ENCODE measurements at places on chromosomes 1 and 21.

- no peak for DNase-seq
Observed at GRCh38 chr1:237574536-237574935, 316.2 kb downstream of the ZP4 start.

DNA sequence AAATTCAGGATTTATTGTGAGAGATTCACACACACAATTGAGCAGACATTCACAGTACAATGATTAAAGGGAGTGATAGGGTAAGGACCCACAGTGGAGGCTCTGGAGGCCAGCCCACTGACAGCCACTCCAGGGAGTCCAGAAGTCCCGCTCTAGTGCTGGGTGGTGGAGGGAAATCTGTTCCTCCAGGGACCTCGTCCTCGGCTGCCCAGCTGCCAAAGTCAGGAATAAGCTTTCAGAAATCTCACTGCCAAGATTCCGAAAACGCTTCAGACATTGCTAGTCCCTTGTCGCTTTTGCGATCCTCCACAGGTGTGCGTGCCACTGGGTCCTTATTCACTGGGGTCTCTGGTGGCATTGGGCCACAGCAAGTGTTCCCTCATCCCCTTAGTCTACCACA is 2.3 kb downstream of the MX1 start:
- DNase-seq, result no peak

- DNase-seq, result no peak
Observed at GRCh38 chr1:56191369-56191768, 388.0 kb downstream of the PLPP3 start.

- DNase-seq, result peak; percentile 46
Observed at GRCh38 chr1:93878501-93878888, 511 bp downstream of the DNTTIP2 start.

GRCh38 chr1:57111175-57111574 is 145.4 kb upstream of the C8B start:
- no peak for DNase-seq

DNA sequence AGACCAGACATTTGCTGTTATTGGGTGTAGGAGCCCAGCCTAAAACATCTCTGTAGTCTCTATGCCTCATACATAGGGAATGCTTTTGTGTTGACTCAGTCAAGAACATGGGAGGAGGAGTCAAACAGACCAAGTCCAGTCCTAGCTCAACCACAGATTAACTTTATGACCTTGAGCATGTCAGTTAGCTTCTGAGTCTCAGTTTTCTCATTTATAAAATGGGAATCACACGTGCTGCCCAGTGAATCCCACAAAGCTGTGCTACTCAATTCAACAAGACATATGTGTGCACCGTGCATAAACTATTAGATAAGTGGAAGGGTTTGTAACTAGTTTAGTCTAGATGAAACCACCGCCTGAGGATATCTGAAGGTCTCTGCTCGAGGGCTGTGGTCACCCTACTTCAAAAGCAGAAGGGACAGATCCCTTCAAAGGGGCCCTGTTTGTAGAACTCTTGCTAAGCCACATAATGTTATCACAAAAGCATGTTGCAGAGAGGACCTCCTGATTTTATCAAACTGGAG is 109.5 kb upstream of the NFIA start:
- no peak for DNase-seq

GRCh38 chr21:41901099-41901498 is 22.0 kb upstream of the PRDM15 start:
- no peak for DNase-seq

DNA sequence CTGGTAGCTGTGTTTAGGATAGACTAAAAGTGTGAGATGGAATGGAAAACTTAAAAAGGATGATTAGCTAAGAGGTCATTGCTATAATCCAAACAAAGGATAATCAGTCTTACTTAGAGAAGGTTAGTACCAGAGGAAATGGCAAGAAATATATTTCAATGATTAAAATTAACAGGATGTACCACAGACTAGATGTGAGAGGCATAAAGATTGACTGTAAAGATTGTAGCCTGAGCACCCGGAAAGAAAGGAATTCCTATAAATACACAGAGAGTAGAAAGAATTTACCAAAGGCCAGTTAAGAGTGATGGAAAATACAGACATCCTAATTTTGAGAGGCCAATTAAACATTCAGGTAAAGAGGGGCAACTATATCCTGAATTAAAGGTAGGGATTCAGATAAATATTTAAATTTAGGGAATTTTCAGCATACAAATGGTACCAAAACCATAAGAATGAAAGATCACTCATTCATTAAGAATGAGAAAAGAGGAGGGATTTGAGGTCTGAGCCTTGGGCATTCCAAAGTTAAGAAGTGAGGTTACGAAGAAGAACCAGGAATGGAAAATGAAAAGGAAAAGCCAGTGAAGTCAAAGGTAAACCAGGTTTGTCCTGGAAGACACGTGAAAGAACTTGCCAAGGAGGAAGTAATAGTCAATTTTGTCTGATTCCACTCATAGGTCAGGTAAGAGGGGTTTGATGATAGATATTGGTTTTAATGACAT is 46.4 kb upstream of the RGS1 start:
- DNase-seq, result no peak

DNA sequence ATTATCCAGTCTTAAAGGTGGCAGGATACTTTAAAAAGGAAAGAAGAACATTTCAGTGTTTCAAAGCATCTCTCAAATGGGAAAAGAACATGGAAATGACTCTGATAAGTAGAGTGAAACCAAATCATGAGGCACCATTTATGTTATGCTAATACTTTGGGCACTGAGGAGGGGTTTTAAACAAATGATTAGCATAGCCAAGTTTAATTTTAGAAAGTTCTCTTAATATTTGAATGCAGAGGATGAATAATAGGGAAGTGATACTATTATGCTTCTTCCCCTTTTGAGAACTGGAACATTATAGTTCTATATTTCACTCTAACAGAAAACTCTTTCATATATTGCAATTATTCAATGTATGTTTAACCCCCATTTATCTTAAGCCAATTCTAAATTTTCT is 1181.9 kb upstream of the PRMT6 start:
- DNase-seq, result no peak

GRCh38 chr1:93140106-93140505 is 40.1 kb downstream of the TMED5 start:
- no peak for DNase-seq

DNA sequence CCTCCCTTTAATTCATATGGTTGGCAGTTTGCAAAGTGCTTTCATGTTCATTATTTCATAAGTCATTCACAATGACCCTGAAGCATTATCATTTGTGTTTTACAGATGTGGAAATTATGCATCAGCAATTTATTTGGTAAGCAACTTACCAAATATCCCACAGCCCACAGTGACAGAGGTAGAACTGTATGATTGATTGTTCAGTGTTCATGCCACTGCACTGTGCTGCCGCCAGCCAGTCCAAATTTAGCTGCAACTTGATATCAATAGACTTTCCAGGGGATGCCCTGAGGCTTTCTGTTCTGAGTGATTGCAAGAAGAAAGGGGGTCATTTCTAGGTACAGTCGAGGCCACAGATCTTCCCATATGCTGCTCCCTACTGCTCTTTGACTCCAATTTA is 380.3 kb downstream of the PLPP3 start:
- no peak for DNase-seq

DNA sequence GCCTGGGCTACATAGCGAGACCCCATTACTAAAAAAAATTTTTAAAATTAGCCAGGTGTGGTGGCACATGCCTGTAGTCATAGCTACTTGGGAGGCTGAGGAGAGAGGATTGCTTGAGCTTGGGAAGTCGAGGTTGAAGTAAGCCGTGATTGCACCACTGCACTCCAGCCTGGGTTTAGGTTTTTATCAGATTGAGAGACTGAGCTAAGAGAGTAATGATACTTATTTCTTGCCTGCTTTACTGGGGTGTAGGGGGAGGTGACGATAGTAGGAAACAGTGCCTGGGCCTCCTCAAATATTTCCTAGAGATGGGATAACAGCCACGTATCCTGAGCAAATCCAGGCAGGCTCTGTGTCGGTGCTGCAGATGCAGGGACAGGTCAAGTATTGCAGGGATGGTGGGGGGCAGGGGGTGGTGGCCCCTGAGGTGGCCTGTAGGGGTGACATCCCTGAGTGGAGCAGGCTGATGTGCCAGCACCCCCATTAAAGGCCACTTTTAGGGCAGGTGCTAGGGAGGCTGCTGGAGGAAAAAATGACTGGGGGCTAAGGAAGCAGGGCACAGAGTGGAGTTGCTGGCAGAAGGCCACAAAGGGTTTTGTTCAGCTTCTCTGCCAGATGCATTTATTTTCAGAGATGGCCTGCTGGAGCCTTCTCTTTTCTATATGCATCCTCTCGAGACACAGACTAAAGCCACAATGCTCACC is 130.5 kb downstream of the RHOU start:
- no peak for DNase-seq

GRCh38 chr1:221035662-221036153 is 156.5 kb downstream of the HLX start:
- no peak for DNase-seq

GRCh38 chr1:214542275-214543199 is 8.9 kb downstream of the PTPN14 start:
- no peak for DNase-seq

GRCh38 chr1:218553197-218553596 is 208.1 kb downstream of the TGFB2 start:
- DNase-seq, result no peak

- DNase-seq, result no peak
Observed at GRCh38 chr1:115425442-115425841, 87.4 kb upstream of the NGF start.

DNA sequence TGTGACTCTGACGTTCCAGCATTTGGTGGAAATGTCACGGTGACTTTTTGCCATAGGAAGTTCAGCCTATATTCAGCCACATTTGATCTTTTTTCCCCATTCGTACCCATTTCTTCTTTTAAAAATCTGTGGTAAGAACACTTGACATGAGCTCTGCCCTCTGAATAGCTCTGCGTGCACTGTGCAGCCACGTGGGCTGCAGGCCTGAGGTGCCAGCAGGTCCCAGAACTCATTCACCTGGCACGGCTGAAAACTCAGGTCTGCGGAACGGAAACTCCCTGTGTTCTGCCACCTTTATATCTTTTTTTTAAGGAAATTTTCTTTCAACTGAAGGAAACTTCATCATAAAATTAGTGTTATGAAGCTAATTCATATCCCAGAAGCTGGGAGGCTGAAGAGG is 28.6 kb downstream of the CEP104 start:
- DNase-seq, result no peak
